ENCODE measurements at places on chromosomes 11 and 22.

DNA sequence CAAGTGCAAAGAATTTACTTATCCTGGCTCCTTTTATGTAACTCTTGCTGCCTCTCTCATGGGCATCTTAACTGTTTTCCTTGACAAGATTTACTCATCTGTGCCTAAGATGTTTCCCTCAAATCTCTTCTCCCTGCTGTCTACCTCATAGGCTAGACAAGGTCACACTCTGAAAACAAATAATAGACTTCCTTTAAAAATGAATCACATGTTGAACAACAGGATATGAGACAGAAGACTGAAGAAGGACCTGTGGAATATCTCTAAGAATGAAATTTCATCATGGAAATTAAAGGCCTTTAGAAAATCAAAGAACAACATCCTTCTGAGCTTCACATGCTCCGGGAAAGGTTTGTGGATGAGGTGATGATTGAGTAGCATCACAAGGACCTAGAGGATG, 6.0 kb upstream of the SCGB2A2 start:
- peak; percentile 41 for DNase-seq

DNA sequence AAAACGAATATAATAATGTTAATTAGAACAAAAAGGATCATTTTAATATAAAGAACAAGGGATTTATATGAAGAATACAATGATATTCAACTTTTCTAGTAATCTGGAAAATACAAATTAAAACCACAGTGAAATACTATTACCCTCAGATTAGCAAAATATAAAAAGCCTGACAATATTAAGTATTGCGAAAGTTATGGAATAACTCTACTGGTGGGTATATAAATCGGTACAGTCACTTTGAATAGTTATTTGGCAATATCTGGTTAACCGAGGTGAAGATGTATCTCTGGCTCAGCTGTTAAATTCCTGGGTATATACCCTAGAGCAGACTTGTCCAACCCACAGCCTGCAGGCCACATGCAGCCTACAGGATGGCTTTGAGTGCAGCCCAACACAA, 118.8 kb downstream of the ATM start:
- DNase-seq = no peak

DNA sequence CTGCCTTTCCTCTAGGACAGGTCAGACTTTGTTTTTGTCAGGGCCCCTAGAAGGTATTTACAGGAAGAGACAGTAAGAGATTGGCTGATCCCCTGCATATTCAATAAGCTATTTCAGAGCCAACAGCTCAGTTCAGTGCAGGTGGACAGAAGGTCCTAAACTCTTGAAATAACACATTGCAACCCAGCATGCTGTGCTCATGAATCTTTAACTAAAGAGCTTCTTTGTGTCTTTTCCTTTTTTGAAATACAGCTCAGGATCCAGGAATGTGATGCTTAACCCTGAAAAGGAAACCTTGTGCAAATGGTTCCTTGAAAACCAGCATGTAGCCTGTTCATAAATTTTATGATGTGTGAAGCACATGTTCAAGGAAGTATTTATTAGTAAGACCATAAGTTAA, 43.9 kb downstream of the BBOX1 start:
- DNase-seq = no peak

DNA sequence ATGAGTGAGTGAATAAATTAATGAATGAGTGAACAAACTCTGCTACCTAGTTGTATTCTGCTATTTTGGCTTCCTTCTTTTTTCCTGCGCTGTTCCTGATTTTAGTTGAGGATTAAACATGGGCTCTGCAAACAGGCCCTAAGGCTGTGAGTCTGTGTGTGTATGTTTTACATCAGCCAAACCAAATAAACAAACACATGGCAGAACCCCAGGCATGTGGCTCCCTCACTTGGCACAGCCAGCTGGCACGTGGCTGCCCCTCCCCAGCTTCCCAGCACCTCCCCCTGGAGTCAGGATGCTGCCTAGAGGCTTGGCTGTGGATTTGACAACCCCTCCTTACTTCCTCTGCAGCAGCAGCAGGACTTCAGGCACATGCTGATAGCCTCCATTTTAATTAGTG, 593.2 kb downstream of the INSC start:
- peak; percentile 16 for DNase-seq

DNA sequence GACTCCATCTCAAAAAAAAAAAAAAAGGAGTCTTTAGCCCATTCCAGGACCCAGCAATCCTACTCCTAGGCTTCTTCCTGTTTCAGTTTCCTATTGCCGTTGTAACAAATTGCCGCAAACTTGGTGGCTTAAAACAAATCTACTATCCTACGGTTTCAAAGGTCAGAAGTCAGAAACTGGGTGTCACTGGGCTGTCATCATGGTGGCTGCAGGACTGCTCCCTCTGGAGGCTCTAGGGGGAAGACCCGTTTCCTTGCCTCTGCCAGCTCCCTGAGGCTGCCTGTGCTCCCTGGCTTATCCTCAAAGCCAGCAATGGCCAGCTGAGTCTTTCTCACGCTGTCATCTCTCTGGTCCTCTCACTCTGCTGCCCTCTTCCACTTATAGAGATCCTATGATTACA, 8.7 kb upstream of the DAGLA start:
- peak; percentile 25 for DNase-seq

- DNase-seq = no peak
These were observed 35.6 kb downstream of the RNF169 start for GRCh38 chr11:74784234-74784633.

- peak; percentile 78 for DNase-seq
These were observed 20.6 kb upstream of the PRDM10 start for GRCh38 chr11:130023204-130023603.

GRCh38 chr11:121246769-121247035, 45.9 kb upstream of the SC5D start:
- no peak for DNase-seq

- DNase-seq = no peak
These were observed 247.6 kb downstream of the CADM1 start for GRCh38 chr11:115256397-115257197.

All from epithelial cell of esophagus (primary cell).